ENCODE measurements at places on chromosomes 1 and 21.
A peak's percentile ranks its signal among the peaks of the same experiment; 100 is the strongest.

GRCh38 chr1:67367370-67368045 is 59.8 kb downstream of the IL12RB2 start:
- peak; percentile 51 for DNase-seq

DNA sequence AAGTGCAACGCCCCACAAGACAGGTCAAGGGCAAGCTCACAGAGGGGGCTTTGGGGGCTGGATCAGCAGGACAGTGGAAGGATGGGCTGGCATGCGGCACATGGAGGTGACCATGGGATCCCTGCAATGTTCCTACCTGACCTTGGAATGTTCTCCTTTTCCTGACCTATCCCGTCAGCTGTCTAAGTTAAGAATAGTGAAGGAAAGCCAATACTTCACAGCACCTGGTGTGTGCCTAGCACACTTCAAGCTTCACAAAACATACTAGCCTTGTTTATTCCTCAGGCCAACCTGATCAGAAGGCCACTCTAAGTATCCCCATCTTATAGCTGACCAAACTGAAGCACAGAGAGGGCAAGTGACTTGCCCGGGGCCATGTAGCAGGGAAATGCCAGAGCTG is 31.2 kb downstream of the LRRC38 start:
- DNase-seq: no peak

- DNase-seq: no peak
Observed at GRCh38 chr1:241336335-241336734, 20.7 kb downstream of the RGS7 start.

DNA sequence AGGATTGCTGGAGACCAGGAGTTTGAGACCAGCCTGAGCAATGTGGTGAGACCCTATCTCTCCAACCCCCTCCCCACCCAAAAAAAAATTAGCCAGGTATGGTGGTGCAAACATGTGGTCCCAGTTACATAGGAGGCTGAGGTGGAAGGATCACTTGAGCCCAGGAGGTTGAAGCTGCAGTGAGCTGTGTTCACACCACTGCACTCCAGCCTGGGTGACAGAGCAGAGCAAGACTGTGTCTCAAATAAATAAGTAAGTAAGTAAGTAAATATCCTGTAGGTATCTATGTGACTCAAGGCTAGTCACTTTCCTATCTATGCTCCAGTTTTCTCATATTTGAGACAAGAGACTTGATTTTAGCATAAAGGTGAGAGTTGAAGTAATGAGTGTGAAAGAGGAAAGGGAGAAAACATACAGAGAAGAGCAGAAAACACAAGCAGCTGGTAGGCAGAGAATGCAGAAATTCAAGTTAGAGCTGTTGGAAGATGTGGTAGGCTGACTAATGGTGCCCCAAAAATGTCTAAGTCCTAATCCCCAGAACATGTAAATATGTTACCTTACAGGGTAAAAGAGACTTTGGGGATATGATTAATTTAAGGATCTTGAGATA is 7.5 kb downstream of the PPP1R12B start:
- no peak for DNase-seq

DNA sequence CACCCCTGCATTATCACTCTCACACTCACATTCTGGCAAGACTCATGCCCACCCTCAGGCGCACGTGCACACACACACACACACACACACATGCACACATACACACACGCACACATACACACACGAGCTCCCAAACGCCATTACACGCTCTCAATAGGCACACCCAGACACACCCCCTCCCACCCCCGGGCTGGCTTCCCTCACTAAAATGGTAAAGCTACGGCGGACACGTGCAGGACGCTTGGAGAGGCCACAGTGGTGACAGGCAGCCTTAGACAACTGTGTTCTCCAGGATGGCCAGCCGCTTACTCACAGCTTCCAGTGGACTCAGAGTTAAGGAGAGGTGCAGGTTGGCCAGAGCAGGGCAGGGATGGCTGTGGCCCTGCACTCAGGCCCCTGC is 10.1 kb downstream of the MATN1 start:
- DNase-seq: no peak

GRCh38 chr21:35352066-35352770 is 303.1 kb upstream of the RUNX1 start:
- no peak for DNase-seq

DNA sequence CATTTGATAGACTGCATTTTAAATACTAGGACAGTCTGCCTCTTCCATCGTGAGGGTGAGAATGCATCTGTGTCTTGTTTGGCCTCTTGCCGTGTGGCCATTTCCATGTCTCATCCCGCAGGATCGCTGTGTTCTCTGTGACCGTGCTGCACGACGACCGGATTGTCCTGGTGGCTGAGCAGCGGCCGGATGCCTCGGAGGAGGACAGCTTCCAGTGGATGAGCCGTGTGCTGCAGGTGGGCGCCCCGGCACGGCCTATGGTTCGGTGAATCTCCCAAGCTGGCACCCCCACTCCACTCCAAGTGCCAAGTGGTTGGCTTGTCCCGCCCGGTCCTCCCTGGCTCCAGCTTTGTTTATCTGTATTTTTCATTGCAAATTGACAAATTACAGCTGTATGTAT is 55.2 kb downstream of the S100B start:
- DNase-seq: no peak

DNA sequence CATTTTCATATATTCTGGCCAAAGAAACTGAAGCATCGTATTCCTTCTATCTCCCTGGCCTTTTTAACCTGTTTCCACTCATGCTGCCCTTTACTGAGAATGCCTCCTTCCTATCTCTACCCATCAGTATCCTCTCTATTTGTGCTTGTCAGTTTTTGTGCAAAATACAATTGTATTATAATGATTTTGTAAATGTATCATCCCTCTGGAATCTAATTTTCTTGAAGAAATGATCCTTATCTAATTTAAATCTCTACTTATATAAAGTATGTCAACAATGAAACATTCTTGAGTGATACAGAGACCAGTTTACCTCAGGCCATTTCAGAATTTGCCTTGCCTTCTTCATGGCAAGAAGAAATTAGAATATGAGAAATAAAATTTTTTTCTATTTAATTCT is 59.0 kb upstream of the TEKT2 start:
- DNase-seq: no peak

GRCh38 chr1:243597383-243597782 is 252.7 kb downstream of the AKT3 start:
- no peak for DNase-seq

- no peak for DNase-seq
Observed at GRCh38 chr1:217134857-217135568, 411.8 kb upstream of the ESRRG start.

GRCh38 chr1:8211883-8212579 is 105.9 kb upstream of the SLC45A1 start:
- peak; percentile 20 for DNase-seq

- no peak for DNase-seq
Observed at GRCh38 chr1:226461087-226461486, 53.2 kb upstream of the PARP1 start.

DNA sequence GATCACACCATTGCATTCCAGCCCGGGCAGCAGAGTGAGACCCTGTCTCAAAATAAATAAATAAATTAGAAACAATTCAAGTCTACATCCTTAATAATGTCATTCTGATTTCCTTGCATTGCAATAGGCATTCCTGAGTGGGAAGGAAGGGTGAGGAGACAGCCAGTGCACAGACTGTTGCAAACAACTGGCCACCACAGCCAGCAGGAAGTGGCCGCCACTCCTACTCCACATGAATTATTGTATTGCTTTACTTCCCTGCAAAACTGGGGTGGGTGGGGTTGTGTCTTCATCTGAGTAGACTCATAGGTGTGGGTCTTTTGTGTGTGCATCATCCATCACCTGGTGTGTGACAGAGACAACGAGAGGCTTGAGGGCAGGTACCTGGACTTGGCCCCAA is 60.1 kb downstream of the OPTC start:
- no peak for DNase-seq

DNA sequence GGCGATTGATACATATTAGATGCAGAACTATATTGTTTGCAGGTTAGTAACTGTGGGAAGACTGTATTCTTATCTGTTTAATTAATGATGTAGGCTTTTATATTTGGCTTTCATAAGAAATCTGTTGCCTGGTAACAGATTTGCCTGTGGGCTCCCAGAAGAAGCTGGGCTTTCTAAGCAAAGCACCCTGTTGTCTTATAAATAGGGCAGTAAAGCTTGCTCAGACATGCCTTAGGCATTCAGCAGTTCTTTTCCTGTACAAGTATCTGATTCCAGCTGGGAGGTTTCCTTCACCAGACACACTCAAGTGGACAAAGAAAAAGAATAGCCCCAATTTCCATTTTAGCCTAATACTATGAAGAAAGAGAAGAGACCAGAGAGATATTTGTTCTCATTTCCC is 524.0 kb downstream of the LRRIQ3 start:
- peak; percentile 2 for DNase-seq

DNA sequence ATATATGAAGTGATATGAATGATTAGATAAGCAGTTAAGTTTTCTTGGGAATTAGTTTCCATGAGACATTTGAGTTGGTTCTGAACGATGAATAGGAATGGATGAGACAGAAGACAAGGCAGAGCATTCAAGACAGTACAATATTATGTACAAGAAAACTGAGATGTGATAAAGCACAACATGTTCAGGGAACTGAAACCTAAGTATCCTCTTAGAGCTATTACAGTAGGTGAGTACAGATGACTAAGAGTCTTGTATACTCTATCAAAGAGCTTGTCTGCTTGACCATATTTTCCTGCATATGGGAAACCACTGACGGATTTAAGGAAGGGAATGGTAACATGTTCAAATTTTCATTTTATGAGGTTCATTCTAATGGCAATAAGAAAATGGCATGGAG is 61.6 kb downstream of the NME7 start:
- no peak for DNase-seq

GRCh38 chr1:154407198-154408091 is 2.3 kb downstream of the IL6R start:
- no peak for DNase-seq

GRCh38 chr1:168164771-168165170 is 14.0 kb upstream of the TIPRL start:
- no peak for DNase-seq

GRCh38 chr1:206633708-206634121 is 1.6 kb upstream of the DYRK3 start:
- peak; percentile 84 for DNase-seq

- peak; percentile 6 for DNase-seq
Observed at GRCh38 chr1:214271174-214271858, 9.6 kb upstream of the SMYD2 start.

GRCh38 chr21:42793774-42794173 is 85.6 kb downstream of the WDR4 start:
- no peak for DNase-seq

Measured in SK-MEL-5 (cell line).